Memory B cell (primary cell): ENCODE measurements at places on chromosomes 13 and 19.
A peak's percentile ranks its signal among the peaks of the same experiment; 100 is the strongest.

DNA sequence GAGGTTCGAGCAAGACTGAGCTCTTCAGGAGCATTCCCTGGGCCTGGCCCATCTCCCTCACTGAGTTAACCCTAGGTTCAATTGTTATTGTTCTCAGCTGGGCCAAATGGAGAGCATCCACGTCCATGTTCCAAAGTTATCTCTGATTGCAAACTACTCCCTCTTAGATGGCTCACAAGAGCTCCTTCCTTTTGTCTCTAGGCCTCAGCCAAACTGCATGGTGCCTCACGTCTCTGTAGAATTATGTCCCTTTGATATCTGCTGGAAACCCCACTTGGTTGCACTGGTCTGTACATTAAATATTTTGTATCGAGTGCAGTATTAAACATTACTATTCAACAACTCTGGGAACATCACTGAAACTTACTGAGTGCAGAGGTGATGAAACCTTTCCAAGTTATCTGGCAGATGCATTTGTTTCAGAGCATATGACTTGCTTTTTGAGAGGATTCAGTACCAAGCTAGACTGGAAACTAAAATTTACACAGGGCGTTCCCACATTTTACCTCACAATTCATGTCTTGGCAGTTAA is 38.1 kb downstream of the DOCK9 start:
- H3K36me3 ChIP-seq, result peaks cover 5% of the 10 kb centered on the region
- no peaks in the 10 kb centered on the region for H3K27me3 ChIP-seq
- H3K4me1 ChIP-seq, result no peaks in the 10 kb centered on the region
- no peak for DNase-seq

- peak within 1 kb of the TSS; percentile 90 for H3K4me3 ChIP-seq
- H3K36me3 ChIP-seq, result peaks cover 6% of the 10 kb centered on the region
- peak within 1 kb of the TSS; percentile 98 for H3K27ac ChIP-seq
- H3K27me3 ChIP-seq, result no peaks in the 10 kb centered on the region
- peaks cover 30% of the 10 kb centered on the region for H3K4me1 ChIP-seq
These were observed at the start of the genes NHLRC3 and PROSER1 for GRCh38 chr13:39037880-39038568. NHLRC3 (plus strand) TSS chr13:39038456; CDS start chr13:39038640, 184 bp downstream. PROSER1 (minus strand) TSS chr13:39038089; CDS start chr13:39037242, 847 bp downstream.

- no peak for DNase-seq
- H3K36me3 ChIP-seq, result no peaks in the 10 kb centered on the region
- no peaks in the 10 kb centered on the region for H3K27me3 ChIP-seq
- H3K4me3 ChIP-seq, result no peak overlapping the region
- H3K4me1 ChIP-seq, result no peaks in the 10 kb centered on the region
These were observed 487.8 kb downstream of the KCTD12 start for GRCh38 chr13:76398425-76398824.

- peaks cover 15% of the 10 kb centered on the region for H3K36me3 ChIP-seq
- H3K27ac ChIP-seq, result no peak overlapping the region
- H3K27me3 ChIP-seq, result no peaks in the 10 kb centered on the region
- DNase-seq, result no peak
- no peaks in the 10 kb centered on the region for H3K4me1 ChIP-seq
These were observed 14.9 kb downstream of the TEX29 start for GRCh38 chr13:111335298-111335697.

DNA sequence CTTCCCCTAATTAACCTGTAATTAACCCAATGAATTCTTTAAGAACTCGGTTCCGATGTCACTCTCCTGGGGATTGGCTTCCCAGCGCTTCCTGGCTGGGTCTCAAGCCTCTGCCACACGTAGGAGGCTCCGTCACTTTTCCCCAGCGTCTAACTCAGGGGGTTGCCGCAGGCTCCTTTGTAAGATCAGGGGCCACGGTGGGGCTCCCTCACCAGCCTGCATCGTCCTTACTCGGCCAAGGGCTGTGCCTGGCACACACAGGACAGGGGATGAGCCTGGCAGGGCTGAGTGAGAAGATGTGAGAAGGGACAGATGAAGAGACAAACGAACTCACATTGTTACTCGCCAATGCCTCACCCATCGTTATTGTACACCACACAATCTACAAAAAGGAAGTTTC is 20.9 kb upstream of the ATP11A start:
- no peak overlapping the region for H3K4me3 ChIP-seq
- no peaks in the 10 kb centered on the region for H3K36me3 ChIP-seq

- peaks cover 21% of the 10 kb centered on the region for H3K4me1 ChIP-seq
- H3K36me3 ChIP-seq, result peaks cover 30% of the 10 kb centered on the region
- H3K27ac ChIP-seq, result no peak overlapping the region
- no peaks in the 10 kb centered on the region for H3K27me3 ChIP-seq
- DNase-seq, result no peak
These were observed 33.2 kb upstream of the KATNAL1 start for GRCh38 chr13:30340331-30341250.

GRCh38 chr13:76379341-76380105 is 506.7 kb downstream of the KCTD12 start:
- no peaks in the 10 kb centered on the region for H3K36me3 ChIP-seq
- no peak overlapping the region for H3K4me3 ChIP-seq
- no peak overlapping the region for H3K27ac ChIP-seq

- H3K27ac ChIP-seq, result no peak overlapping the region
- H3K27me3 ChIP-seq, result peaks cover 2% of the 10 kb centered on the region
- DNase-seq, result no peak
- H3K4me1 ChIP-seq, result no peaks in the 10 kb centered on the region
- H3K36me3 ChIP-seq, result no peaks in the 10 kb centered on the region
These were observed 107.3 kb upstream of the STARD13 start for GRCh38 chr13:33392794-33393405.

GRCh38 chr19:17405250-17406045 is at the start of gene BST2:
BST2 (minus strand) TSS chr19:17405630; CDS start chr19:17405575, 55 bp downstream.
- peaks cover 8% of the 10 kb centered on the region for H3K36me3 ChIP-seq
- H3K27ac ChIP-seq, result peak within 1 kb of the TSS; percentile 73
- H3K4me3 ChIP-seq, result peak within 1 kb of the TSS; percentile 97

DNA sequence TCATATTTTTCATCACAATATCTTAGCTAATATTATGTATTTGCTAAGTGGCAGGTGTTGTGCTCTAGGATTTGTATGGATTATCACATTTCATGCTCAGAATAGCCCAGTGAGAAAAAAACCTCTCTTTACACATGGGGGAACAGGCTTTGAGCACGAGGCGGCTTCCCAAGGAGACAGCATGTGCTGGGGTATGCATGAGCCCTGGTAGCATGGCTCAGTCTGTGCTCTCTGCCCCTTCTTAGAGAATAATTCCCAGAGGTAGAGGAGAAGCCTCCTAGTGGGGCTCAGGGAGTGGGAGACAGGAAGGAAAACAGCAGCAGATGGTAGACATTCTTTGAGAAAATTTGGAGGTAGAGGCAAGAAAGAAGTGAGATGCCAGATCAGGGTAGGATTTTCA is 31.6 kb downstream of the RNASEH2B start:
- no peak overlapping the region for H3K4me3 ChIP-seq
- H3K36me3 ChIP-seq, result peaks cover 48% of the 10 kb centered on the region
- H3K27ac ChIP-seq, result no peak overlapping the region
- H3K4me1 ChIP-seq, result no peaks in the 10 kb centered on the region
- no peak for DNase-seq

GRCh38 chr13:26914624-26915023 is 154.0 kb upstream of the GPR12 start:
- H3K4me1 ChIP-seq, result peaks cover 4% of the 10 kb centered on the region
- no peak overlapping the region for H3K27ac ChIP-seq
- H3K36me3 ChIP-seq, result no peaks in the 10 kb centered on the region
- no peak overlapping the region for H3K4me3 ChIP-seq

DNA sequence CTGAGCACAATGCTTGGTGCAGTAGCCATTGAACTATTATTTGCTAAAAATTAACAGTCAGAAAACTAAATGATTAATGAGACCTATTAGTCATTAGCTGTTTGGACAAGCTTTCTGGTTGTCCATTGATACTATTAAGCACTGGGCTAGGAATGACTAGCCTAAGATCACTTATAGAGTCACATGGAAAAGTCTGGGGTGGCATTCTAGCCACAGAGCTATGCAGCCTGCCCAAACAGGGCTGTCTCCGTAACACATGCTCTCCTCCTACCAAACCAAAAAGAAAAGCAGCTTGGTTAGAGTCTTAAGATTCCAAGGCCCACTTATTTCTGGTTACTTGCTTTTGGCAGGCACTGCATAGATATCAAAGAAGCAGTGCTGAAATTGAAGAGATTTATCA is 193.5 kb upstream of the NBEA start:
- no peaks in the 10 kb centered on the region for H3K4me1 ChIP-seq
- no peaks in the 10 kb centered on the region for H3K36me3 ChIP-seq
- H3K27me3 ChIP-seq, result peaks cover 7% of the 10 kb centered on the region
- no peak overlapping the region for H3K4me3 ChIP-seq
- no peak for DNase-seq

DNA sequence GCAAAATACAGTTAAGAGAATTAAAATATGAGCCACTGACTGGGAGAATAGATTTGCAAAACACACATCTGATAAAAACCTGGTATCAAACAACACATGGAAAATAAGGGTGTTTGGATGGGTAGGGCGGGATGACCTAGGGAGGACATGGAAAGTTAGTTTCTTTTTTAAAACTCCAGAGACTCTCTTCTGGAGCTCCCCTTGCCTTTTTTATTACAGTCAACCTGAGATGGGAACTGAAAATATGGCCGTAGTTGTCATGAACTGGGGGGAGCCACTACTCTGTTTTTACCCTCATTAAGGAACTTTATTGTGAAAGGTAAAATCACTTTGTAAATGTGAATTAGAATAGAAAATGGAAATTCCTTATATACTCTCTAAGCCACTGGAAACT is 113.0 kb downstream of the ATP11A start:
- peaks cover 3% of the 10 kb centered on the region for H3K27me3 ChIP-seq
- H3K4me3 ChIP-seq, result no peak overlapping the region
- peaks cover 10% of the 10 kb centered on the region for H3K4me1 ChIP-seq
- H3K36me3 ChIP-seq, result peaks cover 20% of the 10 kb centered on the region
- peak overlapping the region; percentile 45 for H3K27ac ChIP-seq

- H3K27ac ChIP-seq, result no peak overlapping the region
- H3K36me3 ChIP-seq, result no peaks in the 10 kb centered on the region
- DNase-seq, result no peak
- H3K27me3 ChIP-seq, result no peaks in the 10 kb centered on the region
- H3K4me3 ChIP-seq, result no peak overlapping the region
- no peaks in the 10 kb centered on the region for H3K4me1 ChIP-seq
These were observed 562.1 kb downstream of the TBC1D4 start for GRCh38 chr13:74919914-74920313.

DNA sequence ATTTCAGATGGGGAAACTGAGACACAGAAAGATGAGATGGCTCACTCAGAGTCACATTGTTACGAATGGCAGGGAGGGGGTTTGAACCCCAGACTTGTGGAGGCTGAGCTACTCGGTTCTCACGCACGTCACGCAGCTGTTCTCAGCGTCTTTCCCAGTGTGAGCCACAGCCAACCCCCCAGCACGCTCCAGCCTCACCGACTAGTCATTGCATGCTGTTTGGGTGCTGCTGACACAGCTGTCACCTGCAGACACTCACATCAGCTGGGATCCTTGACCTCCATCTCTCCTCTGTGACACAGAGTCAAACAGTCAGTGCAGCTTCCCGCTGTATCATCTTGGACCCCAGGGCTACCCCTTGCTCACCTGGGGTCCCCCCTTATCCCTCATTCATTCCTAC is 2.4 kb upstream of the NCAN start:
- no peak overlapping the region for H3K27ac ChIP-seq
- H3K27me3 ChIP-seq, result peaks cover 37% of the 10 kb centered on the region
- peaks cover 24% of the 10 kb centered on the region for H3K4me1 ChIP-seq

DNA sequence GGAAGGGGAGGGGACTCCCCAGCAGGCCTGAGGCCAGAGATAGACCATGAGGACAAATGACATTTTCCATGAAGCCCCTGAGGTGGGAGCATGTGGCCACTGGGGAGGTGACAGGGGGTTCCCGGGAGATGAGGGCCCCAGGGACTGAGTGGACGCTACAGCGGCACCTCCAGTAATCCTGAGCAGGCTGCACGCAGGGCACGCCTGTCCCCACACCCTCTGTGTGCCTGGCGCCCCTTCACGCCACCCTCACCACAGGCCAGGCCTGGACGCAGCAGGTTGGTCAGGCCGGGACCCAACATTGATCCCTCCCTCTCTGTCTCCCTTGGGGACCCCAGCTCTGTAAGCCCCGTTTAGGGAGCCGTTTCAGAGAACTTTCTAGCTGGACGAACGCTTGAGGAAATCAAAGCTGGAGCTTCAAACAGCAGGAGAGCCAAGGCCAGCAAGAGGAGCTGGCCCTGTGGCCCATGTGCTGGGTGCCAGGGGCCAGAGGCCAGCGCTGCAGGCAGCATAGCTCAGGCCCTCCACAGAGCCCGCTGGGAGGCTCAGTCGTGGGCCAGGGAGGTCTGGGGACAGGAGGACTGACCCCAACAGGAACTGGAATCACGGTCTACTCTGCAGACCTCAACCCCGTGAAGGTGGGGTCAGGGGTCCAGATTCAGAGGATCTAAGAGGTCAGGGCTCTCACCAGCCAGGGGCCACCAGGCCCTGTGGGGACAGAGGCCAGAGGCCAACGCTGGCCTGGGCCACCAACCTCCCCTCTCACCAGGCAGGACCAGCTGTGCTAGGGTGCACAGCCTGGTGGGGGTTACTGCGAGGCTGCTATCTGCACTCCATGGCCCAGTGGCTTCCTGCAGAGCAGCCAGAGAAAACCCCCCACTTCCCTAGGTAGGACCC is 14.6 kb downstream of the LSM4 start:
- H3K4me1 ChIP-seq, result peaks cover 33% of the 10 kb centered on the region
- H3K27ac ChIP-seq, result peak overlapping the region; percentile 96
- no peak for DNase-seq

- H3K4me3 ChIP-seq, result peak overlapping the region; percentile 74
- H3K36me3 ChIP-seq, result peaks cover 8% of the 10 kb centered on the region
- H3K4me1 ChIP-seq, result peaks cover 33% of the 10 kb centered on the region
- no peaks in the 10 kb centered on the region for H3K27me3 ChIP-seq
- peak overlapping the region; percentile 39 for H3K27ac ChIP-seq
These were observed 11.3 kb downstream of the MAST3 start for GRCh38 chr19:18108897-18109296.
